ENCODE measurements at places on chromosomes 16 and 17.

DNA sequence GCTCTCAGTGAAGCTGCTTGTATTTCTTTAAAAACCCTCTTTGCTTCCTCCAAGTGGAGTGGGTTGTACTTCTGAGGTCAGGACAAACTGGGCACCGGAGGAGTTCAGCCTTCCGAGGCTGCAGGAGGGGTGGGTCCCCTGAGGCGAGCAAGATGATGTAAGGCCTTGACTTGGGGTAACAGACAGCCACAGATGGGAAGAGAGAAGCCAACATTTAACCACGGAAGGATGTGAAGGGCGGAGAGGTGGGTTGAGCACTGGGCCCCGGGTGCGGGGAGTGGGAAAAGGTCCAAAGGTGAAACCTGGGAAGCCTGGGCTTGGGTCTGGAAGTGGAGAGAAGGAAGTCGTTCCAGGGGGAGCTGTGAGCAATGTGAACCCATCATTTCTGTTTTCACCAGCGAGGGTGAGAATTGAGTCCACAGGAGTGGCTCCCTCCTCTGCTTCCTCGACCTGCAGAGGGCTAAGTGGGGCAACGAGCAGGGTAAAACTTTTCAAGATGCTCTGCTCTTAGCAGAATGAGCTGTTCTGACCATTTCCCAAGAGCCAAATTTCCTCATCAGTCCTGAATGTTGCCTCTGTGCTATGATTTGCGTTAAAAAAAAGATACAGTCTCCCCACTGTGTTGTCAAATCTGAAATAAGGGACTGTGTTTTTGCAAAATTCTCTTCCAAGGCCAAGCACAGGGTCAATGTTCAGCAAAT, 137.7 kb upstream of the CRHR1 start:
- no peak for DNase-seq

- no peak for DNase-seq
Observed at GRCh38 chr17:50800196-50800700, 32.9 kb upstream of the ANKRD40CL start.

GRCh38 chr16:26396511-26397235, 670.1 kb upstream of the C16orf82 start:
- no peak for DNase-seq

DNA sequence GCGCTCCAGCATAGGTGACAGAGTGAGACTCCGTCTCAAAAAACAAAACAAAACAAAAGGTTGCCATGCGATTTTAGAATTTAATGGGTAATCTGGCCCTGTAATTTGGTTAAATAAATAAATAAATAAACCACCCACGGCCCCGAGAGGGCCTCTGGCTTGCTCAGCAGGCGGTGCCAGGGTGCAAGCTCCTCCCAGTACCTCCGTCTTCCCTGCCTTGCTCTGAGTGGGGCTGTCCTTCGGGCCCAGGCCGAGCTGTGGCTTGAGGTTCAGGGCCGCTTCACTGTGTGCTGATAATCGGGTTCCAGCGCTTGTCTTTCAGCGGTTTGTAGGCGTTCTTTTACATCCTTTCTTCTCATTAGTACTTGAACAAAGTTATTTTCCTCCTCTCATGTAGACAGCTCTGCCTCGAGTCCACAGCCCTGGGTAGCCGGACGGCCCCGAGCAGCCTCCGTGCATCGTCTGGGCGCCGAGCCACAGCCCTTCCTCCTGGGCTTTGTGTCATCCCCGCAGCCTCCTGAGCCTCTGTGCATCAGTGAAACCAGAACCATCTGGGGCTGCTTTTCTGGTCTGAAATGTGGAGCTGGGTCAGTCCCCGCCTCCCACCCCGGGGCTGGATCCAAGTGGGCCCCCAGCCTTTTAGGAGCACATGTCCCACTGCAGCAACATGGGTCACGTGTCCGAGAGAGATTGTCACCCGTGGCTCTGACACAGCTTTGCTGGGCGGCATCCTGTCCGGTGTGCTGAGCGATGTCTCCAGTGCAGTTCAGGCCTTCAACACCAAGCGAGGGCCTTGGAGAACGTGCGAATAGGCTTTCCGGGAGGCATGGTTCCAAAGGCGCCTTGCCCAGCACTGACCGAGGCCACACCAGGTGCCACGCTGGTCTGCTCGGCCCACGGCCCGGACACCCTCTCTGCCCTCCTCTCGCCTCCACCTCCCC, 157.4 kb upstream of the CHMP6 start:
- no peak for DNase-seq

DNA sequence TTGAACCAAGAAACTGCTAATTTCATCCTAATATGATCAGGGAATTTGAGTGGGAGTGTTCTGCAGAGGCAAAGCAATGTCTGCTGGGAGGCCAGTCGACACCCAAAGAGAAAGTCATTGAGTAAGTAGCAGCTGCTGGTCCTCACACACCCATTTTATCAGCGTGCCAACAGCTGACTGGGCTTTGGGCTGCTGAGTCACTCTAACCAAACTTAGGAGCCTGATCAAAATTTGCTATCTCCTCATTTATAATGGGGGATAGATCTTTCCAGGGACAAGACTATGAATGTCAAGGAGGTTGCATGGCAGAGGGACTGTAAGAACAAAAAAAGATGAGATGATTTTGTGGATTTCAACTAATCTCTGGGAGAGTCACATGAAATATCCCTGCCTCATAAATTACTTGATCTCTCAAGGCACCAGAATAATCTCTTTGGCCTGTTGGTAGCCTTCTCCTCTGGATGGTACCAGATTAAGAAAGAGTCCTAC, 32.9 kb downstream of the CPSF4L start:
- peak; percentile 18 for DNase-seq

All from activated naive CD8-positive, alpha-beta T cell treated with anti-CD3 and anti-CD28 coated beads, Interleukin-2, amount 50 U/mL, for 24 hours (primary cell).